ENCODE measurements at places on chromosomes 5 and 9.
A peak's percentile ranks its signal among the peaks of the same experiment; 100 is the strongest.

DNA sequence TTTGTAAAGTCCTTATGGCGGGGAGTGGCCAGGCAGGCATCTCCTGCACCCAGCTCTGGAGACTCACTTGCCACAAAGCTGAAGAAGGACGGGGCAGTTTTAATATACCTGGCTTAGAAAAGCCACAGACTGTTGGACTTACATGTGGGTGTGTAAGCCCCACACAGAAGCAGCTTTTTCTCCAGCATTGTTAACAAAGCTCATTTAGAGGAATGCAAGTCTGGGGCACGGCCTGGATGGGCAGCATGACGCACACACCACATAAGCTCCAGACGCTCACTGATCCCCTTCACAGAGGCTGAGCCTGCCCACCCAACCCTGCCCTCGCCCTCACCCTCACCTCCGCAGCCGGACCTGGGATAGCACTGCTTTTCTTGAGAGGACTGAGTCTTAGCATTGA lies 58.0 kb upstream of the PDE8B start:
- no peak for DNase-seq

- DNase-seq: no peak
Observed at GRCh38 chr9:128809831-128810230, 8.5 kb upstream of the ENDOG start.

- DNase-seq: no peak
Observed at GRCh38 chr9:37295796-37296195, 126.7 kb upstream of the GRHPR start.

GRCh38 chr9:121622387-121623203 lies 28.8 kb upstream of the DAB2IP start:
- DNase-seq: no peak

DNA sequence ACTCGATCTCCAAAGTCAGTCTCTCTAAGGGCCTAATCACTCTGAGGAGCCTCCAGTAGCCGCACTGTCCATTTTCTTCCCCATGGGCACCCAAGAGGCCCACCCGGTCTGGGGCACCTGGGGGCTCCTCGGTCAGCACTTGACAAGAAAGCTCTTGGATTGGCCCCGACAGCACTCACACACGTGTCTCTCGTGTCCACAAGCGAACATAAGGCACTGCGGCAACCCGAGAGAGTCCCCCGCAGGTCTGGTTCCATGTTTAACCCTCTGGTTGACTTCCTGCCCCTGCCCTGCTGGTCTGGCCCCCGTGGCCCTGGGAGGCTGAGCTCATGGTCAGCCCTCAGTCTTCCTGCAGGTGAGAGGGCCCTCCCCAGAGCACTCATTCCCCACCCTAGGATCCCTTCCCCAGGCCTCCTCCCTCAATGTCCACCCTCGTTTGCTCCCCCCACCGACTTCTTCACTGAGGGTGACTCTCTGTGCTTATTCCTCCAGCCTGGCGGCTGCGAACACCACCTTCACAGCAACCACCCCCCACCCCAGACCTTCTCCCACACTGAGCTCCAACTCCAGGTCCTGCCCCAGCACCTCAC lies 16.3 kb upstream of the LRRC14B start:
- DNase-seq: no peak

DNA sequence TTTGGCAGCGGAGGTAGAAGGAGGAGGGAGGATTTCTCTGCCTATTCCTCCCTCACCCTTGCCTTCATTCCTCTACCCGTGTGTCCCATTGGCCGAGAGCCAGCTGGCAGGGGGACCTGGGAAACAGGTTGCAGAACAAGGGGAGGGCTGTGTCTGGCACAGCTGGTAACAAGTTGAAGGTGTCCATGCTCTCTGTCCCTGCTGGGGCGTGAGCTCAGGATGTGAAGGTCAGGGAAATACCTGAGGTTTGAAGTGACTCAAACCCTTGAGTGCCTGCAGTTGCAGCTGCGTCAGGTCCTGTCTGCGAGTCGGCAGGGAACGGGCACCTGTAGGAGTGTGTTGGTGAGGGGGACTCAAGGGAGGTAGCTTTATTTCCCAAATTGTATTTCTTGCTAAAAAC lies 16.2 kb downstream of the MIGA2 start:
- DNase-seq: no peak

DNA sequence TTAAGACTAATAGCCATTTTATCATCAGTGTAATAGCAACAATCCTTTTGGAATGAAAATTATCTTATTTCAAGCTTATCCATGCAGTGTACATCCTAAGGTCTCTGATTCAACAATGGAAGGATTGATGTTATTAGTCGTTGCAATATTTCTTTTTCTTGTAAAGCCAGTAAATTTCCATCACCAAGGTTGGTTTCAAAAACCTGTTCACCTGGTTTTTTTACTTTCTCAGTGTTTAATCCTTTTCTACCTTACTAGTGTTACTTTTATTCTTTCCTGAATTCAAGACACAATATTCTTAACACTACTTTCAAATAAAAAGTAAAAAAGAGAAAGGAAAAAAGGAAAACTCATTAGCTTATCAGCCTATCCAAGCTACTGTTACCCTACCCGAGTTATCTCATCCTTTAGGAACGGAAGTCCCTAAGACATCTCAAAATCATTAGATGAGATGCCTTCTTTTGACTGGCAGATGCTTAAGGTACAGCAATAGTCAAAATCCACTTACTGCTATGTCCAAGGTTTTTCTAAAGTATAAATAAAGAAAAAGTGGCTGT lies 5.4 kb downstream of the ZFR start:
- no peak for DNase-seq

- DNase-seq: no peak
Observed at GRCh38 chr5:154406231-154406630, 39.6 kb upstream of the SAP30L start.

GRCh38 chr9:13023498-13023897 lies 248.7 kb downstream of the LURAP1L start:
- no peak for DNase-seq

GRCh38 chr9:38690574-38690973 lies 29.4 kb downstream of the FAM240B start:
- no peak for DNase-seq

GRCh38 chr5:68344447-68345111 lies 129.0 kb downstream of the PIK3R1 start:
- no peak for DNase-seq

- DNase-seq: peak; percentile 16
Observed at GRCh38 chr9:132670457-132671391, at the start of gene GTF3C4. TSS of gene GTF3C4 (plus strand) at chr9:132670464. CDS start at chr9:132670599, 135 bp downstream.

DNA sequence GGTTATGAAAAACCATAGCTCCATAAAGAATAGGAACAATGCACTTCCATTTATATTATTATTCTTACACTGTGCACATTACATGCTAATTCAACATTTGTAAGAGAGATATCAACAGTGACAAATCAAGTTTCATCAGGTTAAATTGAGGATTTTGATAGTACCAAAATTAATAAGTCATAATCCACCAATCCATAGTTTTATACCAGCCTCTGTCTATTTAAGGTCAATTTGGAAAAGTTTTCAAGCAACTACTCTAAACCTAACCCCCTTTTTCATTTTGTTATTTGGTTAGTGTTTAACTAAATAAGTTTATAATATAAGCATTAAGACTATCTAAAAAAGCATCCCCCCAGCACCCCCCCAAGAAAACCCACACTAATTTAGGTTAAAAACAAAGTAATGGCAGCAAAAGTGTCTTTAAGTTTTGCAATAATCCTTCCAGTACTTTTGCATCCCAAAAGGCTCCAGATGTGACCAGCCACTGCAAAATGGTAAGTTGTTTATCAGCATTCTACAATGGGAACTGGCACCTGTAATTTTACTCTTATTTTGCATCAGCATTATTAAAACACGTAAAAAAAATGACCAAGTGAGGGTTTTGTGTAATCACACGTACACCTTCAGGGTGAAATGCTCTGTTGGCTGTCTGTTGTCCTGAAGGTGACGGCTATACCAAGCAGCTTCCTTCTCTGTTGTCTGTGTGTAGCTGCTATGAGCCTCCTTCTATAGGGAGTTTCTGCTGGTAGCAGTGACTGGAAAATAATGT lies 36.8 kb upstream of the SSBP2 start:
- DNase-seq: no peak

GRCh38 chr5:160675988-160676387 lies 176.0 kb downstream of the ATP10B start:
- no peak for DNase-seq

DNA sequence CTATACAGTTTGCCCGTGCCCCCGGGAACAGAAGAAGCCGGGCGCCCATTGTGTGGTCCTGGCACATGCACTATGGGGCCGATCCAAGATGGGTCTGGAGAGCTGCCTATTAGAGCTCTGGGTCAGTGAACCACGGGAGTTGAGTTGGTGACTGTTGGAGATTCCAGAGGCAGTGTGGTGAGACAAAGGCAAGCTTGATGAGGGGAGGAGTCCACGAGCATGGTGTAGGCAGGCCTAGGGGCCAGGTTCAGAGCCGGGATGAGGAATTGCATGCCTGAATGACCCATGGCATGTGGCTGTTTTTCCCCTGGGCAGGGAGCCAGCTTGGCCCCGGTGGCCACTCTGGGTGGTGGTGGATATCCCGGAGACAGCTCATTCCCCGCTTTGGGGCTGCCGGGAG lies 84.4 kb upstream of the STC2 start:
- DNase-seq: no peak

GRCh38 chr9:107982001-107982400 lies 492.4 kb upstream of the KLF4 start:
- DNase-seq: no peak

GRCh38 chr5:171855798-171856763 lies 70.5 kb downstream of the SMIM23 start:
- DNase-seq: no peak

DNA sequence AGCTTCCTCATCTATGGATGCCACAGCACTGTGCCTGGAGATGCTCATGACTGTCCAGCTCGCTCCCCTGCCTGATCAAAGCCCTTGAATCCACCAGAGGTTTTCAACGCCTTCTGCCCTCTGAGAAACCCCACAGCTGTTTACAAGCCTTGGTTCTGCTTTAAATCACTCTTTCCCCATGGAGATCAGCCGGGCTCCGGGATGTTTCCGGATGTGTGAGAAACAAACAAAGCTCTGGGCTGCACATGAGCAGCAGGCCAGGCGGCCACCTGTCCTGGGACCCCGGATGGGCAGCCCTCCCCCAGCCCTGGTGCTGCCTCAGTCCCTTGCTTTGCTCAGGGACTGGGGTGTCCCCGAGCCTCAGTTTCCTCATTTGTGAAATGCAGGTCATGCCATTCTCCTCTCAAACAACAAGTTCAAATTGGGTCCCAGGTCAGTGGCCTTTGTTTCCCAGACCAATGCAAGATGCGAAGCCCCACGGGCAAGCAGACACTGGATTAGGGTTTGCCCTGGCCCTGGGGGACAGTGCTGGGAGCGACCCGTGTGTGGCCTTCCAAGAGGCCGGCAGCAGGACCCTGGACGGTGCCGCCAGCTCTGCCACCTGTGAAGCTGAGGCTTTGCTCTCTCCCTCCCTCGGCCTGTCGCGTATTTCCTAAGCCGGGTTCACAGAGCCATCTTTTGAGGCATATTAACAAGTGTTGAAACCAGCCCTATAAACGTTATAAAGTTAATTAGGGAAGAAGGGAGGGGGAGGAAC lies 42.4 kb upstream of the PHYKPL start:
- no peak for DNase-seq

DNA sequence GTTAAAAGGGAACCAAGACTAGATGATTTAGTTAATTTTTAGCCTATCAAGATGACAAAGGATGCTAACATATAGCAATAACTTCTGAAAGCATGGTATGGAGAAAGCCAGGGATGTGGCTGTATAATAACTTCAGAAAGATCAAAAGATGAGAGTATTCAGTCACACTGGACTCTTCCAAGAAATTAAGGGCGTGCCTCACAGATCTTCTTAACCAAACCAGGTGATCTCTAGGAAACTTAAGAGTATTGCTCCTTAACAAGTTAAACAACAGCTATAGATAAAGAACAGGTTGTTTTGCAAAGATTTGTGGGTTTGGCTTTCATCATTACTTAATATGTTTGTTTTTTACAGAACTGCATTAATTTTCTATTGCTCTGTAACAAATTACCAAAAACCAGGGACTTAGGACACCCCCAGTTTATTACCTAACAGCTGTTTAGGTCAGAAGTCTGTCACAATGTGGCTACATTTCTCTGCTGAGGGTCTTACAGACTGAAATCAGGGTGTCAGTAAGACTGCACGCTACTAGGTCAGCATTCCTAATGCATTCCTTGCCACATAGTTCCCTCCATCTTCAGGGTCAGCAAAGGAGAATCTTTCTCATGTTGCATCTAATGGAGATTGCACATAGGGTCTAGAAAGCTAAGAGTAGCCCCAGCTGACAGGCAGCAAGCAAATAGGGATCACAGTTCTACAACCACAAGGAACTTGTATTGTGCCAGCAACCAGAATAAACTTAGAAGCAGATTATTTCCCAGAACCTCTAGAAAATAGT lies 113.8 kb downstream of the WDR70 start:
- no peak for DNase-seq

DNA sequence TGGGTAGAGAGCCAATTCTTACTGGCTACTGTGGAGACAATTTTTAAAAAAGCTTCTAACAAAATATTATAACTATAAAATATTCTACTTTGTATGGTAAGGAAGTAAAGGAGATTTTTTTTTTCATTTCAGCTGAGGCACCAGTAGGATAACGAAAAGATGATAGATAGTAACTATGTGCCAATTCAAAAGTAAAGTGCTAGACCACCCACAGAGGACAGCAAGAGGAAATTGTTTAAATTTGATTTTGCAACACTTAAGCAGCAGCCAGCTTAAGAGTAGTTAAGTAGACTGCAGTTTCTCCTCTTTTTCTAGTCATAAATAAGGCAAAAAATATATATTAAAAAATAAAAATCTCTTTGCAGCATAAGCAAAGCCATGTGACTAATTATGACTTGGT lies 1539.3 kb upstream of the ACO1 start:
- DNase-seq: no peak

GRCh38 chr5:74538206-74538661 lies 102.3 kb downstream of the ENC1 start:
- DNase-seq: no peak

- no peak for DNase-seq
Observed at GRCh38 chr5:143230676-143230996, 172.8 kb downstream of the NR3C1 start.

GRCh38 chr5:120454094-120454798 lies 9.9 kb upstream of the PRR16 start:
- DNase-seq: no peak

DNA sequence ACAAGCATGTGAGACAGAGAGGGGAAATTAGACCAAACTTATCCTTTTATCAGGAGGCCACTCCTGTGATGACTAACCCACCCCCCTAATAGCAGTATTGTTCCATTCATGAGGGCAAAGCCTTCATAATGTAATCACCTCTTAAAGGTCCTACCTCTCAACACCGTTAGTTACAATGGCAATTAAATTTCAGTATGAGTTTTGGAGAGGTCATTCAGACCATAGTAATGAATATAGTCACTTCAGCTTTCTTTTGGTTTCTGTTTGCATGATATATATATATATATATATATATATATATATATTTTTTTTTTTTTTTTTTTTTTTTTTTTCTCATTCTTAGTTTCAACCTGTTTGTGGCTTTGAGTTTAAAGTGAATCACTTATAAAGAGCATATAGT lies 10.5 kb downstream of the ADGRV1 start:
- no peak for DNase-seq

GRCh38 chr9:81521892-81522291 lies 167.5 kb downstream of the TLE1 start:
- DNase-seq: no peak
